NCI-H748 treated with DMSO at 0.1 percent for 48 hours (cell line): ENCODE measurements at places on chromosomes 13 and 19.

GRCh38 chr13:96730676-96731075 is 263.6 kb downstream of the OXGR1 start:
- no peak for DNase-seq

DNA sequence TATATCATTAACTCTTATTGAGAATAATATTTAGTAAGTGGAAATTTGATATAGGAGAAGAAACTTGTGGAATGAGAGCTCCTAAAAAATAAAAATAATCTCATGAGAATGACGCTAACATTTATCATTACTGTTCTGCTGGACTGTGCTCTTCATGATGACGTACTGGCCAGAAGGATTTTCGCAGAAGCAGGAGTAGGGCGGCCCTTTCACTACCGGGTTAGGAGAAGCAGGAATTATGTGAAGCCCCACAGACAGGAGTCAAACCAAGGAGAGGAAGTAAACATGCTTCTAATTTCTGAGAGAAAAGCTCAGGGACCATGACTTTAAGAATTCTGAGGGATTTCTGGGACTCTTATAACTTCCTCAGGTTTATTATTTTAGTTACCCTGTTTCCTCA is 195.1 kb downstream of the VWA8 start:
- no peak for DNase-seq

- no peak for DNase-seq
These were observed 5.0 kb downstream of the KLK4 start for GRCh38 chr19:50906217-50906616.

DNA sequence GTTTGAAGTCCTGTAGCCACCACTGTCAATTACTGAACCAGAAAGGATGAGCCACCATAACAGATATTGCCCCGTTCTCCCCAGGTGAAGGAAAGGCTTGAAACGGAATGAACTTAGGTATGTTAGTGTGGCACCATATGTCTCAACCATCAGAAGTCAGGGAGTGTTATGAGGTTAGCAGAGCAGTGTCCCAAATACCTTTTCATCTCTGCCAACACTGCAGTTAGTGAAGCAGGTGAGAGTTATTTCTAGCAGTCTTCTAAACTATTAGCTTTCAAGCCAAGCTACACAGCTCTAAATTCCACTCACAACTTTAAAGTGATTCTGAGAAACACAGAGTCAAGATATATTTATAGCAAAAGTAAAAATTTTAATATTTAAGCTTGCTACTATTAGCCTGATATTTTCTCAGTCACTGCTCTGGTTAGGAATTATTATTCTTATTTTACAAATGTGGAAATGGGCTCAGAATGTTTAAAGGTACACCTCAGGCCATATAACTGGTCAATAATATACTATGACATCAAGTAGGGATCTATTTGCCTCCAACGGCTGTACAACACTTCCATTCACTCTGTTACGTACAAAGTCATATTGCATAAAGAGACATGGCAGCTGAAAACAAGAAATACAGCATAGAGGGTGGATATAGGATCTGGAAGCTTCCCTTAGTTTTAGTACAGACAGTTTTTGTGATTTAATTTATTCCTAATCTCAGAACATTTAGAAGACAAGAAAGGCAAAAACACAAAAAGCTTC is 1527.1 kb upstream of the PRR20A start:
- no peak for DNase-seq
